ENCODE measurements at places on chromosomes 5 and 9. TPM values are rescaled to one million over a fixed set of nuclear protein-coding genes. Genes with fewer than 3 reads are reported as not detected.

GRCh38 chr5:83118976-83119375 lies 41.6 kb downstream of the XRCC4 start:
- no peaks in the 10 kb centered on the region for H3K36me3 ChIP-seq
- no peak overlapping the region for H3K4me3 ChIP-seq
- no peak overlapping the region for H3K27ac ChIP-seq
- DNase-seq = no peak

GRCh38 chr5:151703227-151703626 lies 16.5 kb upstream of the SPARC start:
- DNase-seq = no peak
- H3K4me1 ChIP-seq = peaks cover 11% of the 10 kb centered on the region
- H3K4me3 ChIP-seq = no peak overlapping the region
- no peak overlapping the region for H3K27ac ChIP-seq

DNA sequence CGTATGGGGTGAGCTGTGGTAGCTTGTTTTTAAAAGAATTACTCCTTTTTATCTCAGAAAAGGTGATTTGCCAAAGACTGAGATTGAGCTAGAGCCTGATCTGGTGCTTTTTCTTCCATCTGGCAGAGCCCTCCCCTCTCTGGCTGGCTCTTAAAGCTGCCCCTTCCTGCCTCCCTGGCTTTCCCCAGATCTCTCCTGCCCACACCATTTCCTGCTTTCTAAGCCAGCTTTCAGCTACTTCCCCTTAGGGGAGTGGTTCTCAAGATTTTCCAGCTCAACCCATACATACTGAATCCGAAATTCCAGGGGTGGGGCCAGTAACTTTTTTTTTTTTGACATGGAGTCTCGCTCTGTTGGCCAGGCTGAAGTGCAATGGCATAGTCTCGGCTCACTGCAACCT lies 4.8 kb upstream of the ACOT12 start:
- no peaks in the 10 kb centered on the region for H3K36me3 ChIP-seq
- no peak overlapping the region for H3K4me3 ChIP-seq
- no peak for DNase-seq

Gene LEAP2
- polyA plus RNA-seq = 6.9 TPM

Gene ATP6V0E1
- polyA plus RNA-seq = 804 TPM

All from kidney (tissue), 22 donors.